SK-N-DZ (cell line): ENCODE measurements at places on chromosomes 2 and 18.

DNA sequence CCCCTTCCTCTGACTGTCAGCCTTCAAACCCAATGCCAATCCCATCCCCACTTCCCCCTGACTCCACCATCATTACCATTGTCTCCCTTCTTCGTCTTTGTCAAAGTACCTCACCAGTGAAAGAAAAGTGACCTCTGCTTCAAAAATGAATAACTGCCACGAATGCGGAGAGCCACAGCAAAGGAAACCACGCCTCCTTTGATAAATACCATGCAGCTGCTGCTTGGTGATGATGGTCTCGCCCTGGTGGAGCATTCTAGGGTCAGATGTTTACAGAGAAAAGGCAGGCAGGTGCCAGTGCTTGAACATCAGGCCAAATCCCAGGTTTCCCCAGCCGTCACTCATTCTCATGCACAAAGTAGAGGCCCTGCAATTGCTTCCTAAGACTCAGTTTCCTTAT, 162.2 kb downstream of the BCL11A start:
- DNase-seq, result no peak

GRCh38 chr18:58535340-58536201, 93.3 kb downstream of the ALPK2 start:
- DNase-seq, result no peak

DNA sequence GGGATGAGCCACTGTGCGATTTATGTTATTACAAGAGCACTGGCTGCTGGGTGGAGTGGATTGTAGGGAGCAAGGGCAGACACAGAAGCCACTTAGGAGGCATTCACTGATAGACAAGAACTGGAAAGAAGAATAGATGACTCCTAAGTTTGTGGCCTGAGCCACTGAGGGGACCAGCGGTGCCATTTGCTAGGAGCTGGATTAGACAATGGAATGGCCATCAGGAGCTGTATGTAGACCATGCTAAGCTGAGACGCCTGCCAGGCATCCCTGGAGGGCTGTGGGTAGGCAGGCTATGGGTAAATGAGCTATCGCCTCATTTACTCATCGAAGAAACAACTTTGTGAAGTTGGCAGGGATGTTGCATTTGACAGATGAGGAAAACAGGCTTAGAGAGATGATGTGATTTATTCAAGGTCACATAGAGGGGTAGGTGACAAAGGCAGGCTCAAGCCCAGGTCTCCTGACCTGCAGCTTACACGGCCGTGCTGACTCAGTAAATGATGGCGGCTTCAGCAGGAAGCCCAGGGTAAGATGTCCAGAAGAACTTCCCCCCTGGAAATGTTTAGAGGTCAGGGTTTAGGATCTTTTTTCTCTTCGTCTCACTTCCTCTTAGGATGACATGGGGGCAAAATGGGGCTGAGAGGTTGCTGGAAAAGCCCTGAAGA, 2.8 kb downstream of the MFSD2B start:
- no peak for DNase-seq

GRCh38 chr18:25044694-25045093, 307.3 kb downstream of the ZNF521 start:
- DNase-seq, result no peak

DNA sequence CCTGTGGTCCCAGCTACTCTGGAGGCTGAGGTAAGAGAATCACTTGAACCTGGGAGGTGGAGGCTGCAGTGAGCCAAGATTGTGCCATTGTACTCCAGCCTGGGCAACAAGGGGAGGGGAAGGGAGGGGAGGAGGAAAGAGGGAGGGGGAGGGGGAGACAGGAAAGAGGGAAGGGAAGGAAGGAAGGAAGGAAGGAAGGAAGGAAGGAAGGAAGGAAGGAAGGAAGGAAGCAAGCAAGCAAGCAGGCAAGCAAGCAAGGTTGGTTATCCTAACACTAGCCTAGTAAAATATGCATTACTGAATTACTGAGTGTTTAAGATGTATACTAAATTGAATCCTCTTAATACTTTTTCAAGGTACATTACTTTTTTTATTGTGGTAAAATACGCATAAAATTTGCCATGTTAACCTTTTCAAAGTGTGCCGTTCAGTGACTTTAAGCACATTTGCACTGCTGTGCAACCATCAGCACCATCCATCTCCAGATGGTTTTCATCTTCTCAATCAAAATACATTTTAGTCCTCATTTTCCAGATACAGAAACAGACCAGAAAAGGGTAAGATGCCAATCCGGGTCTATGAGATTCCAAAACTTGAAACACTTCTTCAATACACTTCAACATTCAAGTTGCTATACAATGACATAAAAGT, 28.9 kb downstream of the NCKAP1 start:
- DNase-seq, result no peak

DNA sequence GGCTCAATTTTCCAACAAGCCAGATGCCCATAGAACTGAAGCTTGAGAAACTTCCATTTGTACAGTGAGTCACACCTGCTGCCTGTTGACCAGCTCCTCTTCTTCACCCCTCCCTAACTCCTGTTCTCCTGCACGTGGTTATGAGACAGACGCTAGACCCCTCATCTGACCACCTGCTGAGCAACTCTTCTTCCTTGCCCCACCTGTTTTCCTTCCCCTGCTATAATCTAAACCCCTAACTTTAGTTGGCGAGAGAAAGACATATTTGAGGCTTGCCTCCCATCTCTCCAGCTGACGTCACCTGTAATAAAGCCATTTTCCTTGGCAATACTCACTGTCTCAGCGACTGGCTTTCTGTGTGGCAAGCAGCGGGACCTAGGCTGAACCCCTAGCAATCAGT, 22.3 kb upstream of the ITM2C start:
- DNase-seq, result no peak
